ENCODE measurements at places on chromosomes 3 and 15. TPM values are rescaled to one million over a fixed set of nuclear protein-coding genes. Genes with fewer than 3 reads are reported as not detected.
A peak's percentile ranks its signal among the peaks of the same experiment; 100 is the strongest.

GRCh38 chr3:46902188-46902631 lies 24.7 kb downstream of the PTH1R start:
- peak; percentile 75 for DNase-seq
- H3K4me3 ChIP-seq = no peak overlapping the region
- no peaks in the 10 kb centered on the region for H3K36me3 ChIP-seq
- peaks cover 6% of the 10 kb centered on the region for H3K4me1 ChIP-seq
- no peak overlapping the region for H3K27ac ChIP-seq

GRCh38 chr3:151707216-151707615 lies 26.5 kb upstream of the AADACL2 start:
- H3K27ac ChIP-seq = no peak overlapping the region
- no peaks in the 10 kb centered on the region for H3K4me1 ChIP-seq
- H3K27me3 ChIP-seq = no peaks in the 10 kb centered on the region
- peaks cover 5% of the 10 kb centered on the region for H3K36me3 ChIP-seq
- no peak for DNase-seq

DNA sequence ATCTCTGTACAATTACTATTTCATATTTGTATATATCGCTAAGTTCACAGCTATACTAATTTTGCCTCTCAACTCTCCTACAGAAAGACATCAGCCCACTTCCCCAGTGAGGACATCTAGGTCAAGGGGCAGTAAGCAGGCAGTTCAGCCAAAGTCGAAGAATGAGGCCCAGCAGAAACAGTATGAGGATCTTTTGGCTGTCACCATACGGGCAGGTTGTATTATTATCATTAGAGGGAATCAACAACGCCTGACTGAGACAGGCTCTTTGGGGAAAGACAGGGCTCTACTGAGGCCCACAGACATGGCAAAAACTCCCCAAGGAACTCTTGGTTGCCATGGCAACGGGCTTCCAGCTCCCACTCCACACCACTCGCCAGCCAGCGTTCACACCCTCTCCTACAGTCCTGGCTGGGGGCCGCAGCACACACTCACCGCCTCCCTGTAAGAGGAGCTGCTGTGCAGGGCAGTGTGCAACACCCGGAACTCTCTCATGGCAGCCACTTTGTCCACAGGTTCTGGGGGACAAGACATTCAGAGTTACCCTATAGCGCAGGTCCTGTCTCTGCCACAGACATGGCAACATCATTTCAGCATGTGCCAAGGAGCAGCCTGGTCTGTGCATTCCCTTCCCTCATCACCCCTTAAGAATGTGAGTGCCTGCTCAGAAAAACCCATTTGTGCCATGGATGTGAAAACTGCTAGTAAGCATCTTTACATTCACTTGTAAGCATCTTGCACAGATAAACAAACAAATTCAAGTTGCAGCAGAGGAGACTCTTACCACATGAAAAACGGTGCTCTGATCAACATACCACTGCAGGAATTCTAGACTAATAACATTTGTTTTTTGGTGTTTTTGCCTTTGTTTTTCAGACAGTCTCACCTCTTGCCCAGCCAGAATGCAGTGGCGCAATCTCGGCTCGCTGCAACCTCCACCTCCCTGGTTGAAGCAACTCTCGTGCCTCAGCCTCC lies 8.8 kb downstream of the UBL7 start:
- peaks cover 35% of the 10 kb centered on the region for H3K36me3 ChIP-seq
- no peaks in the 10 kb centered on the region for H3K27me3 ChIP-seq
- no peak overlapping the region for H3K4me3 ChIP-seq
- DNase-seq = no peak

ATOSA gene
- total RNA-seq = 21.9 TPM
